ENCODE measurements at places on chromosomes 1 and 21.

DNA sequence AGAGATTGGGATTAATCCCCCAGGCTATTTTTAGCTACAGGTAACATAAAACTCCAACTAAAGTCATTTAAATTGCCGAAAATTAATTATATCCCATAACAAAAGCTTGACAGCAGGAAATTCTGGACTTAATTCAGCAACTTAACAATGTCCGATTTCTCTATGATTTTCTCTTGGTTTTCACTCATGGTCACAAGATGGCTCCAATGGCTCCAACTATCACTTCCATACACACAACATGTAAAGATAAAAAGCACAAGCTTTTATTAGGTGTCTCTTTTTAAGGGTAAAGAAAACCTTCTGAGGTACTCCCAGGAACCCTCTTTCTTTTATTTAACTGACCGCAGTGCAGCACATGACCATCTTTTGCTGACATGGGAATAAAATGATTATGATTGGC lies 363.5 kb upstream of the PTBP2 start:
- peak; percentile 66 for DNase-seq

DNA sequence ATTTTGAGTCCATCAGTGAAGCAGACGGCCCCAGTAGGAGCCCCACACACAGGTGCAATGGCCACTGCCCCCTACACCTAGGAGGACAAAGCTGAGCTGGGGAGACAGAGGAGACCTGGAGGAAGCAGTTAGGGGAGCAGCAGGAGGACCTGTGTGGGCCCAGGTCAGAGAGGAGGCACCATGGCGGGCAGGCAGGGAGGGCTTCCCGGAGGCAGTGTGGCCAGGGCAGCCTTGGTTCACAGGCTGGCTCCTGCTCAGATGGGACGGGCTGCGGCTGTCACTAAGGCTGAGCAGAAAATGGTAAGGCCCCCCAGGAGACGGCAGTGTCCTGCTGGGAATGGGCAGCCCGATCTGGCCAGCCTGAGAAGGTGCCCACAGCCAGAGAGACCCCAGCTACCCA lies 15.4 kb downstream of the MEGF6 start:
- no peak for DNase-seq

- DNase-seq = no peak
Measured at GRCh38 chr1:58823481-58824010, 39.7 kb upstream of the JUN start.

- no peak for DNase-seq
Measured at GRCh38 chr1:160084771-160085321, 3.5 kb downstream of the KCNJ9 start.

DNA sequence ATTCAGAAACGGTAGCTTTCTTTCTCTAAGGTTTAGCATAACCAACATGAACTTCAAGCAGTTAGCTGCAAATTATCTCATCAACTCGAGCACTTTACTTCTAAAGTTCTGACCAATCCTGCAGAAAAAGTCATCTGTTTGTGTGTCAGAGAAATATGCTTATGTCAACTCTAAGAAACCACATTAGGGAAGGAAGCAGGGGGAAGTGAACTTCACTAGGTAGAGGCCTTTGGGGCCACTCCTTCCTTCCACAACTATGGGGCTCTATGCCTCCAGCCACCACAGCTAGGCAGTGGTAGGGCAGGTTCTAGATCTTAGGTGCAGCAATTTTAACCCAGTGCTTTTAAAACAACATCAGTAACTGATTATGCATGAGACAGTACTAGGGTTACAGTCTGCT lies 375.9 kb downstream of the DSCAM start:
- DNase-seq = no peak

DNA sequence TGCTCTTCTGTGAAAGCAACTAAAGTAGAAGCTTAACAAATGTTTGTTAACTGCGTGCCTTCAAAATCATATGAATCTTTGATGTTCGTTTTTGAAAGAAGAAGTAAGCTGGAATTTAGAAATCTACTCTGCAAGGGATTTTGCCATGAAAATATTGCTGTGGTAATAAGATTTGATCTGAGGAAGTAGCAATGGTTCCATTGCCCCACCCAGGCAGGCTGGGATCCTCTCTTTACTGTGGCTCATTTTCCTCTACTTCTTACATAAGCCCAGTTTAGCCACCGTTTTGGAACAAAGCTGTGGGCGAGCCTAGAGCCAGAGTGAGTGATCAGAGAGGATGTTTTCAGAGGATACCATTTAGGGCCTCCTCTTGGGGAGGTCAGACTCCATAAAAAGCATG lies 20.3 kb upstream of the PTGFRN start:
- DNase-seq = no peak

GRCh38 chr1:22323141-22323845 lies 128.4 kb upstream of the ZBTB40 start:
- DNase-seq = no peak

GRCh38 chr1:86035101-86035500 lies 121.5 kb downstream of the COL24A1 start:
- DNase-seq = no peak

DNA sequence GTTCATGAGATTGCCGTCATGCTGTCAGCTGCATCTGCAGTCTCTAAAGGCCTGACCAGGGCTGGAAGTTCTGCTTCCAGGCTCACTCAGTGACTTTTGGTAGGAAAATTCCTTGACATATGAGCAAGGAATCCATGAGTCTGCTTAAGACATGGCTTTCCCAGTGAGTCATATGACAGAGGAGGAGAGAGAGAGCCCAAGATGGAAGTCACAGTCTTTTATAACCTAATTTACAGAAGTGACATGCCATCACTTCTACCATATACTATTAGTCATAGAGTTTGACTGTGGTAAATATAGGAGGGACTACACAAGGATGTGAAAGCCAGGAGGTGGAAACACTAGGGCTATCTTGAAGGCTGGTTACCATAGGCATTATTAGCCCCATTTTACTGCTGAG lies 115.2 kb downstream of the ROR1 start:
- no peak for DNase-seq

DNA sequence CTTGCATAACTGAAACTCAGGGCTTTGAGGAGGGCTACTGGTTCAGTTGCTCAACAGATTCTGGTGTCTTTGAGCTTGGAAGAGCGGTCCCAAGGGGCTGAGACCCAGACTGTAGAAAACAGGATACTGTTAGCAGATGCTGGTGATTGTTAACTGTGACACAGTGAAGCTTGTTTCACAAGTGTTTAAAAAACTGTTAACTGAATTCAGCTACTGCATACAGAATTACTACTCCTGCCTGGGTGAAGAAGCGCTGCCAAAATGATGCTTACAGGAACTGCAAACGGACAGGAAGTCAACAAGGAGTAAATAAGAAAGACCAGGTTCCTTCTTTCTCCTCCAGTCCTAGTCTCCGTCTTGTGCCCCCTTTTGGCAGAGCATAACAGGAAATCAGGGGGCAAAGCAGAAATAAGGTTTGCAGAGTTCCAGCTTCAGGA lies 195.3 kb upstream of the USP25 start:
- DNase-seq = peak; percentile 66

DNA sequence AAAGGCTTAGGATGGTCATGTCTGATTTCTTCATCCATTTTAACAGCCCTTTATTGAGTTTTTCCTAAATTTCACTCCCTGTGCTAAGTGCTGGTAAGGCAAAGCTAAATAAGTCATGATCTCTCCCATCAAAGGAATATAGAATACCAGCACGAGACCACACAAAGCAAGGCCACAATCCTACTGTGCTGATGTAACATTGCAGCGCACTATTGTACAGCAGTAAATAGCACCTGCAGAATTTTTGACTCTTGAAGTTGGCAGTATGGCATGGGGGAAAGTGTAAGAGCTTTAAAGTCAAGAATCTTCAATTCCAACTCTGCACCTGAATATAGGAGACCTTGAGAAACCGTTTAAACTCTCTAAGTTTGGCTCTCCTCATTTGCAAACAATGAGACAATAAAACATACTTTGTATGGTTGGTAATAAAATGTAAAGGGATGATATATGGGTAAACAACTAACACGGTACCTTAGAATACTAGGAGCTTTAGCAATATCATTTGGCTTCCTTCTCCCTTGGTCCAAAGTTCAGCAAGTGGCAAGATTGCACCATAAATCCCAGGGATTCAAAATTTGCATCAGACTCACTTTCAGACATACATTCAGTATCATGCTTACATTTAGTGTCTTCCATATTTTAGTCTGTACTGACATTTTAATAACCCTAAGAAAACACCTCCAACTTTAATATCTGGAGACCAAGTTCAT lies 132.9 kb upstream of the PRDX6 start:
- no peak for DNase-seq

- DNase-seq = peak; percentile 36
Measured at GRCh38 chr1:76939050-76939816, 72.0 kb downstream of the ST6GALNAC5 start.

DNA sequence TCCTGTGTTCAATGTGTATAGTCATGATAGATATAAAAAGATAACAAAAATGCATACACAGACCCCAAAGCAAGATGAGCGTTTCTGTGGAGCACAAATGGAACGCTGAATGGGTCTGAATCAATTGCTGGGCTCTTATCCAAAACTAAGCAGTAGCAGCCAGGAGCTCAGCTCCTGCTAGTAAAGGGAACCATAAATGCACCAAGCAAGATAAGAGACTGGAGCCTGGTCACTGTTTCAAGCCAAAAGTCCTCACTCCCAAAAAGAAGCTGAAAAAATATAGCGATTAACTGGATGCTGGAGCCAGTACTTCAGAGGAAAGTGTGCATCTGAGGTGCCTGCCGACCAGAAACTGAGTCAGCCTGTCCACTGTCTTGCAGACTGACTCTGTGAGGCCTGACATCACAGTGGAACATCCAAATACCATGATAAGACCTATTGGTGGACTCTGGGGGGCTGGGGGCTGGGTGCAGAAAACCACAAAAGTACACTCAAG lies 68.9 kb downstream of the LRRC8C start:
- peak; percentile 34 for DNase-seq

Measured in brain (organoid and tissue), 16 donors.